Naive B cell (primary cell): ENCODE measurements at places on chromosomes 12 and 14. TPM values are rescaled to one million over a fixed set of nuclear protein-coding genes. Genes with fewer than 3 reads are reported as not detected.

DNA sequence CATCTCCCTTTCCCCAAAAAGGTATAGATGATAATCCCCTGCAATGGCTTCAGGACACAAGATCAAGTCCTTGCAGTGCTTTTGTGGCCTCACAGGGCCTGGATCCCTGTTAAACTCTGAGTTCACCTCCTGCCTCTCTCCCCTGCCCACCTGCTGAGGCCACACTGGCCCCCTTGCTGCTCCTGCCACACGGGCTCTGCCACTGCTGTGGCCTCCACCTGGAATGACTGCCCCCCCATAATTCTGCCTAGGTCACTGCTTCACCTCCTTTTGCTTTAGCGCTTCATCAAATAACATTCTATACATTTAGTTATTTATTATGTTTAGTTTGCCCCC lies 653 bp upstream of the IFI27 start:
- no peak overlapping the region for H3K27ac ChIP-seq
- H3K36me3 ChIP-seq = peaks cover 7% of the 10 kb centered on the region
- H3K4me3 ChIP-seq = no peak overlapping the region
- H3K27me3 ChIP-seq = peaks cover 11% of the 10 kb centered on the region

DNA sequence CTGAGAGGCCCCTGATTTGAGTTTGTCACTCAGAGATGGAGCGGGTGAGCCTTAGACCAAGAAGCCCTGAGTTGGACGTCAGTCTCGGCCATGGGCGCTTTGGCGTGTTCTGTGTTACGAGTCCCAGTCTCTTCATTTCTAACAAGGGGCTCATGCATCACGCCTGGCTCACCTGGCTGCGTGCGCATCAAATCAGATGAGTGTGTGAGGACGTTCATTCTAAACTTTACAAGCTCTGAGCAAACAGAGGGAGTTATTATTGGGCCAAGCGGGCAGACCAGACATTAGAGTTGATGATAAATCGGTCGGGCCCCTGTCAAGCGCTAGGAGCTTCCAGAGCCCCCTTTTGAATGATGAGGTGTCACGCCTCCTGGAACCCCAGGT lies 117.2 kb downstream of the CALM1 start:
- peaks cover 6% of the 10 kb centered on the region for H3K4me1 ChIP-seq
- H3K4me3 ChIP-seq = no peak overlapping the region
- peaks cover 7% of the 10 kb centered on the region for H3K27me3 ChIP-seq
- H3K27ac ChIP-seq = no peak overlapping the region

GRCh38 chr12:55847603-55848291 lies 5.0 kb upstream of the MMP19 start:
- DNase-seq = no peak
- no peak overlapping the region for H3K4me3 ChIP-seq
- no peaks in the 10 kb centered on the region for H3K36me3 ChIP-seq
- H3K27ac ChIP-seq = no peak overlapping the region

DNA sequence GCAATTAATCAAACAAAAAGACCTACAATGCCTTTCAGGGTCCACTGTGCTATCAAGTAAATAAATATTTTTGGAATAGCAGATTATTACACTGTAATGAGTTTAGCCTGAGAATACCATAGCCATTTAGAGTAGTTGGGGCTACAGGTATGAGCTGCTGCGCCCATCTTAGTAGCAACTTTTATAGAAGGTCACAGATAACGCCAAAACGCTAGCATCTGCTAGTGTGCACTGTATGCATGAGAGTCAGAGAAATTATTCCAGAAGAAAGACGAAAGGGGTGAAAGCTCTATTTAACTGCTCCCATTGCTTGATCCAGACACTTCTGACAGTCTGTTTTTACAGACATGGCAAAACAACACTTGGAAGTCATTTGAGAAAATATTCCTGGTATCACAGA lies 48.5 kb upstream of the SLC2A13 start:
- peaks cover 17% of the 10 kb centered on the region for H3K4me1 ChIP-seq
- no peaks in the 10 kb centered on the region for H3K27me3 ChIP-seq
- DNase-seq = no peak

DNA sequence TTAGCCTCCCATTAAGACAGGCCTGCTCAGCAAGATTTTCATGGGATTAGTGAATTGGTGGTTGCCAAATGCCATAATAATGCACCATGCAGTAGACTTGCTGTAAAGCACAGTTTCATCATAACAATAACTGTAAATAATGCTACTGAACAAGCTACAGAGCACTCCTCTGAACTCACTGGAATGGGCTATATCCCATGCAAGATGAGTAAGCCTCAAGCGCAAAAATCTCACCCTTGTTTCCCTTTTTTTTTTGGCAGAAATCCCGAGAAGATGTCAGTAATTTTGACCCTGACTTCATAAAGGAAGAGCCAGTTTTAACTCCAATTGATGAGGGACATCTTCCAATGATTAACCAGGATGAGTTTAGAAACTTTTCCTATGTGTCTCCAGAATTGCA lies 145.9 kb upstream of the HIF1A start:
- no peaks in the 10 kb centered on the region for H3K36me3 ChIP-seq
- no peak overlapping the region for H3K4me3 ChIP-seq
- no peak overlapping the region for H3K27ac ChIP-seq
- no peak for DNase-seq
- no peaks in the 10 kb centered on the region for H3K27me3 ChIP-seq
- H3K4me1 ChIP-seq = peaks cover 41% of the 10 kb centered on the region

Gene RND1
- 2.0 TPM for polyA plus RNA-seq
